Activated naive CD4-positive, alpha-beta T cell treated with anti-CD3 and anti-CD28 coated beads, Interleukin-2, amount 50 U/mL, for 72 hours (primary cell): ENCODE measurements at places on chromosomes 13 and 19.

GRCh38 chr19:16371540-16371986, 46.9 kb downstream of the KLF2 start:
- DNase-seq: peak; percentile 77

GRCh38 chr19:29524912-29525831, 622 bp upstream of the VSTM2B start:
- DNase-seq: no peak

DNA sequence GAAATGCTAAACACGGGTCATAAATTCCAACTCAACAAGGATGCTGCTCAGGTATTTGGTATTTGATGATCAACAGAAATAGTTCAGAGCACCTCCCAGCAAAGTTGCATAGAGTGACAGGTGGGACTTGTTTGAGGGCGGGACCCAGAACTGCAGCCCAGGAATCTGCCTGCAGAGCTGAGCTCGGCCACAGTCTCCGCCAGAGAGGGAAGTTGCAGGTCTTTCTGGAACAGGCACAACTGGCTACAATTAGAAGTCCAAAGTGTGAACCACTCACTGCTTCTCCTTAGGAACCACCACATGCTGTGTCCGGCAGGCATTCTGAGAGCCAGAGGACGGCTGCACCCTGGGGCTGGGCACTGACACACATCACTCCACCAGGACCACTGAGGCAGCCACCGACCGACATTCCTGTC, 1.1 kb downstream of the SLC15A1 start:
- DNase-seq: no peak

DNA sequence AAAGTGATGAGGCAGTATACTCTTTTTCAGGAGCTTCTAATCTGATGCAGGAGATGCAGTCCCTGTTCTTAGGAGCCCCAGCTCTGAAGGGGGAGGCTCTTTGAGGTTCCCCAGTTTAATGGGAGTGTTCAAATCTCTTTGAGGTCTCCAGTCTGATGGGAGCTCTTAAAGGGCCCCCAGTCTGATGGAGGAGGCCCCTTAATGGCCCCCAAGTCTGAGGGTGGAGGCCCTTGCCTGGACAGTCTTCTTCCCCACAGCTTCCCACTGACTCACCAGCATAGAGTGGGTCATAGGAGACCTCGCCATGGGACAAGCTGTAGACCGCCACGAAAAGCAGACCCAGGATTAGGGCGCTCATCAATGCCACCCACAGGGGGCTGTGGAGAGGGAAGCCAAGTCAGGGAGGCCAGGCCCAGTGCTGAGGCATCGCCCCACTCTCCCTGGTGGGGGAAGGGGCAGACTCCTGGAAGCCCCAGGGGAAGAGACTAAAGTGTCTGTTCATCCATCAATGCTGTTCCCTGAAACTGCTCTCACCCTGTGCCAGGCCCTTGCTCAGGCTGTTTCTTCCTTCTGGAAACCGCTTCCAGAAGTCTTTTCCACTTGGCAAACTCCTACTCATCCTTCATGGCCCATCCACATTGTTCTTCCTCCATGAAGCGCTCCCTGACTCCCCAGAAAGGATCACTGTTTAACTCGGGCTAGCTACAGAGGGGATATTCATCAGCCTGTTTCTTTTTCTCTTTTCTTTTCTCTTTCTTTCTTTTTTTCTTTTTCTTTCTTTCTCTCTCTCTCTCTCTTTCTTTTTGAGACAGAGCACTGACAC, 2.1 kb downstream of the TM6SF2 start:
- no peak for DNase-seq

- DNase-seq: no peak
Observed at GRCh38 chr19:7926021-7926726, at the start of gene CTXN1. TSS of gene CTXN1 (minus strand) at chr19:7926135. CDS start at chr19:7925538, 597 bp downstream.

DNA sequence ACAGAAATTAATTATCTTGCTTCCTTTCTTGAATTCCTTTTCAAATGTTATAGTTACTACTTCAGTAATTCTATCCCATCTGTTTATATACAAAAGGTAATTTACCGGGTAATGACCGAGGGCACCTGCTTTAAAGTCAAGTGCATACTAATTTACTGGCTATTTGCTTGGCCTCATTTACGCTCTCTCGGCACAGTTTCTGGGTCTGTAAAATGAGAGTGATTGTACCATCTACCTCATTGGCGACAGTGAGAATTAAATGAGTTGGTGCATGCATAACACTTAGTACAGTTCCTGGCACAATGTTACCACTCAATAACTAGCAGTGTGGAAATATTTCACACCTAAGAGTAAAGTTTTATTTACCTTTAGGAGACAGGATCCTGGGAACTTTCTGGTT, 111.6 kb downstream of the GGACT start:
- no peak for DNase-seq

DNA sequence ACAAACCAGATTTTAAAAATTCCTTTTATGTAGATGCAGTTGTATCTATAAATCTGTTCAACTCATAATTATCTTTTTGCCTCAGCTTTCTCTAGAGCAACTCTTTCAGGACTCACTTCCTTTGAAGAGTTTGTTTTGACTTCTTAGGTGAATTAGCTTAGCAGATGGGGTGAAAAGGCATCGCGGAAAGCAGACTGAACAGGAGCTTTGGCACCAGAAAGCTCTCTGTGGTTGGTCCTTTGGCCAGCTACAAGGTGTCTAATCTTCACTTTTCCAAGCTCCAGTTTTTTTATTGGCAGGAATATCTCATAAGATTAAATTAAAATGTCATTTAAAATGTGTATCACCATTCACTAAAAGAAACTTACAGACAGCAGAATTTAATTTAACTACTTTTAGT, 60.6 kb upstream of the KLF12 start:
- no peak for DNase-seq

DNA sequence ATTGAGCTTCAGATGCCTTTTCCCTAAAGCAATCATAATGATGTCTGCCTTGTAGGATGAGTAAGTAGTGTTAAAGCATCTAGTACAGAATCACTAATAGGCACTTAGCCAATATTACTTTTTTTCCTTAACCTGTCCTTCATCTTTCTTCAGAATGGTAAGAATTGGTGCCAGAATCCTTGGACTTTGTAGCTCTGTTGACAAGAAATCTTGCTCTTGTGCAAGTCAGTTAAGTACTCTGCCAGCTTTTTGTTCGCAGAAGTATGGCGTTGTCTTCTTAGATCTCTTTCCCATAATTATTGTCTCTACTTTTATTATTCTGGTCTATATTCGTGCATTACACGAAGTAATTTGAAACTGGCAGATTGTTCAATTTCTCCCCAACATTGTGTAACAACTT, 554.5 kb downstream of the PCDH9 start:
- no peak for DNase-seq

GRCh38 chr19:57210381-57210780, 19.1 kb downstream of the ZNF264 start:
- DNase-seq: no peak

GRCh38 chr13:109091249-109091648, 461.8 kb downstream of the MYO16 start:
- no peak for DNase-seq
